Esophagus squamous epithelium (tissue), 5 donors: ENCODE measurements at places on chromosomes 7 and 10.

- no peak for DNase-seq
Measured at GRCh38 chr7:137996386-137996851, 5.5 kb downstream of the CREB3L2 start.

DNA sequence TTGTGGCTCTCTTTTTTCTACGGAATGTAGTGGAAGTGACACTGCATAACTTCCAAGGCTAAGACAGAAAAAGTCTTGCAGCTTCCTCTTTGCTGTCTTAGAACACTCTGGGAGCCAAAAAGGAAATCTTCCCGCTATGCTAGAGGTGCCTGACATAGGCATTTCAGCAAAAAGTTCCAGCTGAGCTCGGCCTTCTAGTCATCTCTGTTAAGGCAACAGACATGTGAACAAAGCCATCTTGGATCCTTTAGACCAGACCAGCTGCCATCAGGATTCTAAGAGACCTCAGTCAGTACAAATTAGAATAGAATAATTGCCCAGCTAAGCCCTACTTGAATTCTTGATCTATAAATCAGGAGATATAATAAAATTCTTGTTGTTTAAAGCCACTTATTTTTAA is 16.3 kb upstream of the COL1A2 start:
- no peak for DNase-seq

DNA sequence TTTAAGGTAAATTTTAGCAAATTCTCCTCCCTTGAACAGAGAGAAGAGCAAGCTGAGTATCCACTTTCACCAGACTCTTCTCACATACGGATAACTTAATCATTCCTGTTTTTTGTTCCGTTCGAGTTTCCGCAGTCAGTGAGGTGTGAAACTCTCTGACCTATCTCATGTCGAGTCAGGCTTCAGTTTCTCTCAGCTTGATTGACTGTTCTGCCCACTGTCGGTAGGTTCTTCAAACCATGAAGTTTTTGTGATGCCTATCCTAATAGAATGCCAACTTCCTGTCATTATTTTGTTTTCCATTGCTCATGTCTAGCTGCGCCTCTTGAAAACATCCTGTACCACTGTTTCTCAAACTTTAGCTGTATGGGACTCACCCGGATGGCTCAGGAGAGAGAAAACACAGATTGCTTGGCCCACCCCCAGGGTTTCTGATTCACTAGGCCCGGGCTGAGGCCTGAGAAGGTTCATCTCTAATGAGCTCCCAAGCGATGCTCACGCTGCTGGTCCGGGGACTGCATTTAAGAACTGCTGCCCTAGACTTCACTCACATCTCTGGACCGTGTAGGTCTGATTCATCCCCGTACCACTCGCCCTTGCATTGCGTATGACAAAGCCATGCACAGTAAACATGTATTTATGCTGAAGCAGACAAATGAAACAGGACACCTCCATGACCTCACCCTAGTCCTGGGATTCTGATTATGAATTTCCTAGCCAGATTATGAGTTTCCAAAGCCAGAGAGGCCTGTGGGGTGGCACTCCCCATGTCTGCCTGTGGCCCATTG is 208.4 kb upstream of the AGK start:
- DNase-seq = no peak

DNA sequence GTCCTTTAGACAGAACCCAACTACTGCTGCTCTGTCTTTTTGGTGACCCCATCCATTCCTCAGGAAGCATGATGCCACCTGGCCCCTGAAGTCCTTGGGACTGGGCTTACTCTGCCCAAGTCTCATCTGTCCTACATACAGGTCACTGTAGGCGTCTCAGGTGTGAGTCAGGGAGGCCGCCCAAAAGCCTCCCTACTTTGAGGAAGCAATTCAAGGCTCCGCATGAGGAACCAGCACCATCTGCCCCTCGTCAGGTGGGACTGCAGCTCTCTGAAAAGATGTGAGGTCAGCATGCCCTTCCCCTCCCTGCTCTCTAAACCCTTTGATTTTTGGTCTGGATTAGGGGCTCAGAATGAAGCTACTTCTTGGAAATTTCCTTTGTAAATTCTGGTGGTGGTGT is 354.8 kb downstream of the CXCL12 start:
- DNase-seq = no peak

GRCh38 chr10:71278691-71279588 is 40.1 kb upstream of the SLC29A3 start:
- no peak for DNase-seq

DNA sequence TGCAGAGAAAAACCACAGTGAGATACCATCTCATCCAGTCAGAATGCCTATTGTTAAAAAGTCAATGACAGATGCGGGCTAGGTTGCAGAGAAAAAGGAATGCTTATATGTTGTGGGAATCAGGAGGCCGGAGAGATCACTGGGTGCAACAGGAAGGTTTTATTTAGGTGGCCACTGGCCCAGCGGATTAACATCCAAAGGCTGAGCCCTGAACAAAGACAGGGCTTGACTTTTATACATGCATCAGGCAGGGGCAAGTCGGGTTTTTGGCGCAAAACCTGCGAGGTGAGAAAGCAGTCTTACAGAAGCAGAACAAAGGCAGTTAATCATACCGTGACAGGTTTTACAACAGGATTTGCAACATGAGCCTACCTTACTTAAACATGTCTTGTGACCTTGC is 620 bp downstream of the ZNF117 start:
- DNase-seq = no peak

DNA sequence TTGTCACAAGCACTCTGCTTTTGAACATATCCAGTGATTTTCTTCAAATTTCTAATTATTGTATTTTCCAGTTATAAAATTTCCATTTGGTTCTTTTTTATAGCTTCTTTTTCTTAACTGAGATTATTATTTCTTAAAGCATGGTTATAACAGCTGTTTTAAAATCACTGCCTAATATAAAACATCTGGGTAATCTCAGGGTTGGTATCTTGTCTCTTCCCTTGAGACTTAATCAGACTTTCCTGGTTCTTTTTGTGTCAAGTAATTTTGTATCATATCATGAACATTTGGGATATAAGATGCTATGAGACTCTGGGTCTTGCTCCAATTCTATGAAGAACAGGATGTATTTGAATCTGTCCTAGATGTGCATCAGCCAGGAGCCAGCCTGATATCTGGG is 93.6 kb downstream of the HIBADH start:
- no peak for DNase-seq

GRCh38 chr10:24894728-24895127 is 57.7 kb downstream of the PRTFDC1 start:
- DNase-seq = no peak

GRCh38 chr10:8058274-8059111 is 4.0 kb downstream of the GATA3 start:
- DNase-seq = no peak

- DNase-seq = no peak
Measured at GRCh38 chr7:123864966-123865365, 20.0 kb downstream of the HYAL4 start.

DNA sequence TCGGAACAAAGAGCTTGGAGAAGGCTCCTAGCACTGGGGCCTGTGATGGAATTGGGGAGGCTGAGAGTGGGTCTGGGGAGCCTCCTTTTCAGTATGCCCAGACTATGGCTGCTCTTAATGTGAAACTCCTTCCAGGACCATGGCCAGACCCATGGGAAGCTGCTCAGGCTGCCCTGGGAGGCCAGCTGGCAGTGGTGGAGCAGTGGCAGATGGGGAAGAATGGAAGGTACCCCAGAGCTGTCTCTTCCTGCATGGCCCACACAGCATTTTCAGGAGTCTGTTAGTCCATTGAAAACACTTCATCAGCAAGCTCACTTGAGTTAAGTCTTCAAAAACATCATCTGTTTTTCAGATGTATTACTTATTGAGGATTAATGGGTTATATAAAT is 18.5 kb downstream of the NACAD start:
- DNase-seq = no peak

DNA sequence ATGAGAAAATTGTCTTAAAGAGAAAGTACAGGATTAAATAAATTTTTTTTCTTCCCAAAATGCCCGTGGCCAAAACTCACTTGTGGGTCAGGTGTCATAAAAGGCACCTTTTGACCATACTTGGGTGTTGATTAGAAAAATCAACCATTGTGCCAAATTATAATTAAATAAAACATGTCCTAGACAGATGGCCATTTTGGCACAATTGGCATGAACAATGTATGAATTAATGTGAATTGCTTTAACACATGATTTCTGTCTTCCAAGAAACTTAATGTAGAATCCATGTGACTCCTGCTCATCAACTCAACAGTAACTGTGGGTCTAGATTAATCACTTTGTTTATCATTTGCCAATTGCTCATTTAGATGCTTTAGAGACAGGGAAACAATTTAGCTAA is 64.0 kb downstream of the CSTF2T start:
- DNase-seq = no peak

DNA sequence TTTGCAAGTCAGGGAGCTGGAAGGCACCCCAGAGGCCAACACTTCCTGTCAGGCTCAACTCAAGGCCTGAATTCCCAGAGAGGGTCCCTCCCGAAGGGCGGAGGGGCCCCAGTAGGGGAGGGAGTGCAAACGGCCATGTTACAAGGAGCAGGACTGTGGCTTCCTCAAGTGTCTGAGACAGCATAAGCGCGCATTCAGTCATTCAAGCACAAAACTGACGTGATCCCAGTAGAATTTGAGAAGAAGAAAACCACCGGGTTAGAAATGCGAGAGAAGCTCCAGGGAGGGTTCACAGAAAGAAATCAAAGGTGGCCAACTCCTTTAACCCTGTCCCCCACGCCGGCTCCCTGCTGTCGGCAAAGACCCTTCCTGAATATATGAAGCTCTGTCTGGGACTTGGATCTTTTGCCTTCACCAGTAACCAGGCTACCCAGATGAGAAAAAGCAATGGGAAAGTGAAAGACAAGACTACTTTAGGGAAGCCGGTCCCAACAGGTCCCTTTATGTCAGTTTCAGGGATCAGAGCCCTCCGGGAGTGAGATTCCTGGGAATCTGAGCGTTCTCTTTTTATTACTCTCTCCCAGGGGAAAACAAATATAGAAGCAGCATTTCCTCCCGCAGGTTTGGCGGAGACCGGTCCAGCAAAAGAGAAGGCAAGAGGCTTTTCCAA is 1.3 kb downstream of the AFAP1L2 start:
- DNase-seq = no peak

GRCh38 chr7:130932088-130932487 is 198.1 kb upstream of the KLF14 start:
- DNase-seq = no peak

GRCh38 chr10:89209718-89210117 is 2.6 kb upstream of the CH25H start:
- no peak for DNase-seq

DNA sequence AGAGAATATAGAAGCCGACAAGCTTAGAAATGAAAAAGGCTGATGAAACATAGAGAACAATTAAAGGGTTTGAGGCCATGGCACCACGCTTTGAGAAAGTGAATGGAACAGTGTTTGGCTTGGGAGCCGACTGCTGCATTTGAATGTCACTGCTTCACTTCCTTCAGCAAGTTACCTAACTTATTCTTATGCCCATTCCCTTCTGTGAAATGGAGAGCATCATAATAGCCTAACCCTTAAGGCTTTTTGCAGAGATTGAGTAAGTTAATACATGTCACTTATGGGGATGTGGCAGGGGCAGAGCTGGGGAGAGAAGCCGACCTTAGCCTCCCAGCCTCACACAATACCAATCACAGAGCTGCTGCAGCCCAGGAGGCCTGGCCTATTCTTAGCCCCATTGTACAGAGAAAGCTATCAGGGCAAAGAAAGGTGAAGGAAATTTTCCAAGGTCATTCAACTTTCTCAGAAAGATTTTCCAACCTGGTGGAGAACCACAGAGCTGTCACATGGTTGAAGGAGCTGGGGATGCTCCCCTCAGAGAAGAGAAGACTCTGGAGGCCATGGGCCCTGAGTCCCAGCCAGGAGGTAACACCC is 186.0 kb upstream of the GDF10 start:
- DNase-seq = no peak

GRCh38 chr10:49323171-49323895 is 24.4 kb downstream of the C10orf71 start:
- no peak for DNase-seq

- no peak for DNase-seq
Measured at GRCh38 chr10:125984865-125985495, 88.6 kb downstream of the FANK1 start.

GRCh38 chr7:23338439-23338838 is 39.3 kb downstream of the MALSU1 start:
- no peak for DNase-seq

DNA sequence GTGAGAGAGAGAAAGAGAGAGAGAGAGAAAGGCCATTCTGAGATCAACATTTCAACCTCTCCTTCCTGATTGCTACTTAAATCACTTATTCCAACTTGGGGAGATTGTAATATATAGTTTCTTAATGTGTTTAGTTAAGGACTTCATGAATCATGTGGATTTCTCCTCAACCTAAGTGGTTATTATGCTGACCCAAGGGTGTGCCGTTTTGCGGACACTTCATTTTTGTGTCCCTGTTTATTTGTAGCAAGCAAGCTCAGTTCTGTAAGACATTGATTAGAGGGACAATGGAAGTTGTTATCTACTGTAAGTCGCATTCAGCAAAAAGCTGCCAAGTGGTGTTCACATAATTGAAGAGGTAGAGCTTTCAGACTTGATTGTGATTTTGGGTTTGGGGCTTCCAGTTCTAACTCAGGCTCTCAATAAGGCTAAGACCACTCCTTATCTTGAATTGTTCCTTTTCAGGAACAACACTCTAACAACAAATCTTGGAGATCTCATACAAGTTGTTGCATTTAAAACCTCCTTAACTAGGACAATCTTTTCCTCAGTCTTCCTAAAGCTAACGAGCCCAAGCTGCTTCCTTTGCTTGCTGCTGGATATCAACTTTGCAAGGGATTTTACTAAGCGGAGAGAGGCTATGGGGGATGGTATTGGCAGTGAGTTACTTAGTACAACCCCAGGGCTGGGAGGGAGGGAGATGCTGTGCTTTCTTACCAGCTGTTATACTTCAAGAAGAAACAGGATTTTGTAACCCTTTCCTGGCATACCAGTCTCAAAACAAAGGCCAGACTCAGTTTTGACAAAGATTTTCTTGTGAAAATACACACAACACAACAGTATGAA is 19.8 kb upstream of the COL1A2 start:
- DNase-seq = no peak
